ENCODE measurements at places on chromosomes 7 and 10.

GRCh38 chr10:79314761-79315601 is 32.3 kb upstream of the PPIF start:
- DNase-seq = no peak

GRCh38 chr7:5382281-5382892 is 41.2 kb downstream of the TNRC18 start:
- DNase-seq = no peak

GRCh38 chr10:28354511-28354910 is 51.6 kb upstream of the MPP7 start:
- peak; percentile 25 for DNase-seq

GRCh38 chr7:69211739-69212138 is 386.5 kb upstream of the AUTS2 start:
- no peak for DNase-seq

- DNase-seq = peak; percentile 50
These were observed 12.3 kb downstream of the GOLGA7B start for GRCh38 chr10:97861924-97862323.

- no peak for DNase-seq
These were observed 19.0 kb downstream of the GIMAP4 start for GRCh38 chr7:150586068-150586784.

DNA sequence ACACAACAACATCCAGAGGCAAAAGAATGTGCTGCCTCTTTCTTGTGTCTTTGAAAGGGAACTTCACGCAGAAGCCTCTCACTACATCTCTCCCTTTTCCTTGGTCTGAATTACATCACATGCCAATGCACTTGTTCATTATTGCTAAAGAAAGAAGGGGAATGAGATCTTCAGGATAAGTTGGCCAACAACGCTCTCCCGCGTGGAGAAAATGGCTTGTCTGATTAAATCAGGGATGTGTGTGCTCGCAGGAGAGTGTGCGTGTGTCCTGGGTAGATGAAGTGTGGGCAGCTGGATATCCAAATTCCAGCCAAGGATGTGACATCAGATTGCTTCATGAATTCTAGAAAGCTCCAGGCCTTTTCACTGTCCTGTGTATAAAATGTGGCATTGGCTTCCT is 541.6 kb upstream of the FZD8 start:
- no peak for DNase-seq

DNA sequence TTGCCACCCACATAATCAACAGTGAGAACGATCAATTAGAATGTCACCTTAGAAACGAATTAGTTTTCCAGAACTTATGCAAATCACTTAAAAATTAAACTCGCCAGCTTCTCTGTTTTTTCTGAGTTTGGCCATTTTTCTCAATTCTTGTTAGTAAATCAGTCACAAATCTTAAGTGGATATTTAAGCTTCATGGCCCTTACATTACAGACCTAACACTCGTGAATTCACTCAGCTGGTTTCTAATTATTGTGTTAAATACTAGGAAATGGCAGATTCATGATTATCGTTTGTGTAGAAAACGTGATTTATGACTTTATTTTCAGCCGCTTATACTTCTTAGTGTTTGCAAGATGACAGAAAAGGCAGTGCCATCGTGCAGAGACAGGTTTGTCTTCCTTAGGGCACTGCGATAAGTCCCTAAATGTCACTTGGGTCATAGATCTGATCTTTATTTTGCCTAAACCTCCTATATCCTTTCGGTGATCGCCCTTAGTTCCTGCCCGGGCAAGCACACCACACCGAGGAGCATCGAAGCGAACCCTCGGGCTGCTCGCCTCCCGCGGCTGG is 587 bp upstream of the CELF2 start:
- peak; percentile 50 for DNase-seq

- no peak for DNase-seq
These were observed 75.1 kb downstream of the MAD1L1 start for GRCh38 chr7:2157473-2158279.

- peak; percentile 21 for DNase-seq
These were observed 27.2 kb downstream of the ANKRD16 start for GRCh38 chr10:5862360-5862961.

- DNase-seq = peak; percentile 30
These were observed 142.4 kb downstream of the DIP2C start for GRCh38 chr10:546971-547590.

GRCh38 chr10:22319980-22320558 is 830 bp upstream of the BMI1 start:
- DNase-seq = peak; percentile 26

- DNase-seq = no peak
These were observed 233.6 kb upstream of the SEMA3E start for GRCh38 chr7:83882551-83882950.

DNA sequence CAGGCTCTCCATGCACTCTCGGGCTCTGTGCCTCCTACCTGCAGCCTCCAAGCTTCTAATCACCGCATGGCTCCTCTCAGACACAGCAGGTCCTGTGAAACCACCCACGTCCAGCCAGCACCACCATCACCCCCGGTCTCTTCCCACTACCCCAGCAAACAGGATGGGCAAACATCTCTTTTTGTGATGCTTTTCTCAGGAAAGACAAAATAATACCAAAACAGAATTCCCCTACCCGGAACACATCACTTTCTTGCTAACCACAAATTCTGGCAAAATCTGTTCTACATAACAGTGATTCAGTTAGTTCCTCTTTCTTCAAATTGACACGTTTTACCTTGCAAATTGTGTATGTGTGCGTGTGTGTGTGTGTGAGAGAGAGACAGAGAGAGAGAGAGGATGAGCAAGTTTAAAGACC is 6.5 kb downstream of the SNX8 start:
- DNase-seq = no peak

- peak; percentile 77 for DNase-seq
These were observed 10.6 kb upstream of the GRB10 start for GRCh38 chr7:50793120-50793946.

DNA sequence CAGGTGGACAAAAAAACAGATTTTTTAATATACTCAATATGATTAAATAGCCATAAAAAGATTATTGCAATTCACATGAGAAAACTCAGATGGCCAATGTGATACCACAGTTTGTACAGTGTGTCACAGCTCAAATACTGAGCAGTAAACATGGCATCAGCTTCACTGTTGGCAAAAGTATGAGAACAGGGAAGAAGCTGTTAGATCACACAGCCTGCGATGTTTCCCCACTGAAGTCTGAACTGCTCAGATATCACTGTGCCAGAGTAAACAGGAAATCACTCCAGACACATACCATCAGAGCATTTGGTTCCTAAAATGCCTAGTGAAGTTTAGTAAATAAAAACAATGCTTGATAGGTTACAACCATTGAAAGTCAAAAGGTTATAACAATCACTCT is 347.8 kb downstream of the ETV1 start:
- no peak for DNase-seq

DNA sequence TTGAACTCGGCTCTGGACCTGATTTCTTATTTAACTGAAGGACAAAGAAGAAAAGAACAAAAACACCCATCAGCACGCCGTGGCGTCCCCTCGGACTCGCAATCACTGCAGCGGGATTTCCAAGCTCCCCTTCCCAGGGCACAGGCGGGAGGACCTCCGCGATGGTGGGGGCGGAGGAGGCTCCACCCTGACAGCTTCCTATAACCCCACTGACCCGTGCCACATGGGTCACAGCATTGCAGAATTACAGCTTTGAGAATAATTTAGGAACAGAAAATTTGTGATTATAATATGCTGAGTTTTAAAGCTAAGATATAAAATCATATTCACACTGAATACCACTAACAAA is 129.7 kb upstream of the SEC61G start:
- no peak for DNase-seq

GRCh38 chr7:142776206-142776844 is 5.6 kb downstream of the PRSS2 start:
- peak; percentile 17 for DNase-seq

GRCh38 chr10:59311025-59311424 is 51.3 kb downstream of the FAM13C start:
- no peak for DNase-seq

DNA sequence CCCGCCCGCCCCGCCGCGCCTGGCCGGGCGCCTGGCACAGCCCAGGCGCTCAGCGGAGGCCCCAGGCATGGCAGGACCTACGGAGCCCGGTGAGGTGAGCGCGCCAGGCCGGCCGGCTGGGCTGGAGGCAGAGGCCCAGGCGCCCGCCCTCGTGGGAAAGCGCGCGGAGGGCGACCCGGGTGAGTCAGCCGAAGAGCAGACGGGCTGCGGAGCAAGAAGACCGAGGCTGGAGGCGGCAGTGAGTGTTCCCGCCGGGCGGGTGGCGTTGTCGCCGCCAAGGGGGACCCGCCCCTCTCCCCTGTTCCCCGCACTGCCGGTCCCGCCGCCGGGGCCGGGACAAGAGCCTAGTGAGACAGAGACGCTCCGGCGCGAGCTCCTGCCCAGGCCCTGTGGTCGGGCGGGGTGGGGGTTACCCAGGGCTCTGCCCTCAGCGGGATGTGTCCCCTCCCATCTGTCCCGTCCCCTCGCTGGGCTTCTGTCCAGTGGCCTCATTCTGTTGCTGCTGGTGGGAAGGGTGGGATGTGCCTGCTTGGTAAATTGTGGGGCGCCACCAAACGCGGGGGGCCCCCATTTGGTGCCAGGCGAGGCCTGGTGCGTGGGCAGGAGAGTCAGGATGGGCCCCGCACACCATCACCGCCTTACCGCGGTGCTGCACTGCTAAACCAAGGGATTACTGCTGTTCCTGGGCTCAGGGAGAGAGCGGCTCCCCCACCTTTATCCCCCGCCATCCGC is 17.0 kb upstream of the NODAL start:
- DNase-seq = peak; percentile 82

DNA sequence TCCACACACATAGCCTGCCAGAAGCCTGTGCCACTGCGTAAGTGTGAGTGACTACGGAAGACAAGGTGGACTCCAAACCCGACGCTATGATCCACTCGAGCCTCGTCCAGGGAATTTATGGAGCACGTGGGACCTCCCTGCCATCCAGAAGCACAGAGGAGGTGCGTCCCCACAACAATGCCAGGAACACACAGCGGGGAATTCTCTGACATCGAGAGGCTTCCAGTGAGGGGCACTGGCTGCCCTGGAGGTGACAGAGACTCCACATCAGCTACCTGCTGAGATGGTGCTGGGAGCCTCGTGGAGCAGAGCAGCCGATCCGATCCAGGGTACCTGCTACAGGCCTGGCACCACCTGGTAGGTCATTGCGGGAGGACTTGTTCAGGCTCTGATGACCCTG is 72.2 kb upstream of the INSIG1 start:
- no peak for DNase-seq

- peak; percentile 5 for DNase-seq
These were observed 763.3 kb downstream of the SORCS1 start for GRCh38 chr10:106401161-106401560.

GRCh38 chr7:4076701-4077294 is 605.3 kb upstream of the FOXK1 start:
- DNase-seq = no peak

DNA sequence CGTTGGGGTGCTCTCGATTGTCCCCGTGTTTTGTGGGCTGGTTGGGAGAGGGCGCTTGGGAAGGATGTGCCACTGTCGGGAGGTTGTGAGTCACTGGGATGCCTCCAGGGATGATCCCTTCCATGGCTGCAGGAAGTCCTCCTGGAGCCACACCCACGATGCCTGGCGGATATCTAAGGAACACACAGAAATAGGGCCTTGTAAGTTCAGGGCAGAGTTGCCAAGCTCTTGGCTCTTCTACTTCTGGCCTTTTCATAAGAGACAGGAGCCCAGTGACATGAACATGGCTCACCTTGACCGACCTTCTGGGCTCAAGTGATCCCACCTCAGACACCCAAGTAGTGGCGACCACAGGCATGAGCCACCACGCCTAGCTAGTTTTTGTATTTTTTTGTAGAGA is 47.6 kb downstream of the ZRANB1 start:
- DNase-seq = no peak

GRCh38 chr10:78407009-78407711 is 373.5 kb downstream of the RPS24 start:
- DNase-seq = peak; percentile 93

DNA sequence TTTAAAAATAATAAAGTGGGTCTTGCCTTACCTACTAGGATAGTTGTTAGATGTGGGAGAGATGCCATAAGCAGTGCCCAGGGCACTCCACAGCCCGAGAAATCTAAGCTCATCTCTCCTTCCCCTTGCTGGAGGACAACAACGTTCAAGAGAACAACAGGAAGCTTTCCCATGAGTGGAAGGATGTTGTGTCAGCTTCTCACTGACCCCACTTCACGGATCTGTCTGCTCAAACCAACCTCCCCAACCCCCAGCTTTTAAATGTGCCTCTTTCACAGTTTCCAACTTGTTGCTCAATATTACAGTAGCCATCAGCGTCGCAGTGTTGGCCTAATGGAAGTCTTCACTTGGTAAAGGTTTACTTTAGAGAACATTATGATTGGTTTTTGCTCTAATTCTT is 72.1 kb downstream of the PTPRE start:
- no peak for DNase-seq

DNA sequence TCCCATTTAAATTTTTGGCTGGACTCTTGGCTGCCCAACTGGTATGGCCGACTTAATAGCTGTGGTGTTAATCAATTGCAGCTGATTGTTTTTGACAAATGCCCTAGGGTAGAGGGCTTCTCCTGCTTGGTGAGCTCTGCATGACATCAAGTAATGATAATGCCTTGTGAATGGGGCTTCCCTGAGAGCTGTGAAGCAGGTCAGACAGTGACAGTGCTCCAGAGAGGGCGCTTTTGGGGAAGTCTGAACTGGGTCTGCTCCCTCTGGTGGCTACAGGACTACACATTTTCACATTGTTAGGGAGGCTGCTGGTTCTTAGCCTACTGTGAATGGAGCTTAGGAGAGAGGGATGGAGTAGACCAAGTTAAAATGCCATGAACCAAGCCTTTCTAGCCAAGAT is 98.8 kb downstream of the SDK1 start:
- DNase-seq = peak; percentile 6

GRCh38 chr10:108913300-108913699 is 1010.0 kb downstream of the XPNPEP1 start:
- peak; percentile 42 for DNase-seq

DNA sequence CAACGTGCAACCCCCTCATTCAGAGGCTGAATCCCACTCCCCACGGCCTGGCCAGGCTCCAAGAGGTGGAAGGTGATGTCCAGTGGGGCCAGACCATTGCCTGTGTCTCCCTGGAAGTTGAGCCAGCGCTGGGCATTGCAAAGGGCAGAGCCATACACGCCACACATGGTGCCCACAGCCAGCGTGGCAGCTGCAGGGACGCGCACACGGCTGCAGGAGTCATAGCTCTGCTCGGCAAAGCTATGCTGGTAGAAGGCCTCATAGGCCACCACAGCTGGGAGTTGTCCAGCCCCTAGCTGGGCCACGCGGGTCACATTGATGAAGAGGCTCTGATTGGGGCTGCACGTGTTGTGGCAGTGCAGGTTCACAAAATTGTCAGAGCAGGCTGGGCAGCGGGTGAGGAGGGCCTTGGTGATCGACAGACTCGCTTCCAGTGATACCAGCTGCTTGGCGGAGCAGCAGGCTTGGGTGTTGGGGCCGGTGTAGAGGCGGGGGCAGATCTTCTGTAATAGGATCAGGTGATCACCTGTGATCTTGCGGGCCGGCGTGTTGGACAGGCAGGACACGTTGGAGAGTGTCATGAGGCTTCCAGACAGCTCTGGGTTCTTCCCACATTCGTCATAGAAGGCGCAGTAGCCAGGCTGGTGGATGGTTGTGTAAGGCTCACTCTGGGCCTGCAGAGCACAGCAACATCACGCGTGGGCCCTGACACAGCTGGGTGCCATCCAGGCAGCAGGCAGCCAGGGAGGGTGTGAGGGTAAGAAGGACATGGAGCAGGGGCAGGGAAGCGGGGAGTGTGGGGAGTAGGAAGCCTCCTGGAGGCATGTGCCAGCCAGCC is 1.2 kb downstream of the NPC1L1 start:
- DNase-seq = no peak

All from kidney tubule cell (primary cell).